ENCODE measurements at places on chromosomes 12 and 14.

- no peak for DNase-seq
These were observed at the start of gene BCL2L2 for GRCh38 chr14:23306412-23307145. BCL2L2 (plus strand) TSS chr14:23306833; CDS start chr14:23307768, 935 bp downstream.

DNA sequence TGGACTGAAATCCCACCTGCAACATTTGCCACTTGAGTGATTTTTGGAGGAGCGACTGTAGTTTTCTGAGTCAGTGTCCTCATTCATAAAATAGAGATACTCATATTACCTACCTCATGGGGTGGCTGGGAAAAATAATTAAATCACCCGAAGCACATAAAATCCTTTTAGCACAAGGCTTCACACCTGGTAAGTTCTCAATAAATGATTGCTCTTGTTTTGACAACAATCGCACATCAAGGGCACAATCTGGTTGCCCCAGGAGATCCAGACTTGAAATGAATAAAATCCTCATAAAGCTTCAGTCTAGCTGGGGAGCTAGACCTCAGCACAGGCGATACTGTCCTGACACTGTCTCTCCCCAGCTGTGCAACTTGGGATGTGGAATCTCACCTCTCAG is 76.0 kb upstream of the CCDC60 start:
- no peak for DNase-seq

DNA sequence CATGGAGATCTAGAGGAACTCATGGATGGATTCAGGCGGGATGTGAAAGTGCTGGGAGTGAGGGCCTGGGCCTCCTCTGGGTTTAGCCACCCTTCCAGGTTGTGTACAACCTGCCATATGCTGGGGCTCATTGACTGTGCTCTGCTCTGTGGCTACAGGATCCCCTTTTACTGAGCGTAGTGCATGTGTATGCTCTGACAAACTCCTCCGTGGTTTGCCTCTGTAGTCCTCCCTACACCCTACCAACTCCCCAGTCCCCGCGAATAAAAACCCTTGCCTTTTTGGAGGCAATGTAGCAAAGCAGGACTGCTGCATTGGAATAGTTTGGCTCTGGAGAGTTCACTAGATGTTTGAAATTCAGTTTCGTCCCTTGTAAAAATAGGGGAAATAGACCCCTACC is 17.4 kb downstream of the JDP2 start:
- DNase-seq, result no peak

GRCh38 chr12:77102691-77103090 is 37.3 kb upstream of the E2F7 start:
- no peak for DNase-seq

GRCh38 chr14:36055681-36056225 is 120.8 kb downstream of the PTCSC3 start:
- no peak for DNase-seq

DNA sequence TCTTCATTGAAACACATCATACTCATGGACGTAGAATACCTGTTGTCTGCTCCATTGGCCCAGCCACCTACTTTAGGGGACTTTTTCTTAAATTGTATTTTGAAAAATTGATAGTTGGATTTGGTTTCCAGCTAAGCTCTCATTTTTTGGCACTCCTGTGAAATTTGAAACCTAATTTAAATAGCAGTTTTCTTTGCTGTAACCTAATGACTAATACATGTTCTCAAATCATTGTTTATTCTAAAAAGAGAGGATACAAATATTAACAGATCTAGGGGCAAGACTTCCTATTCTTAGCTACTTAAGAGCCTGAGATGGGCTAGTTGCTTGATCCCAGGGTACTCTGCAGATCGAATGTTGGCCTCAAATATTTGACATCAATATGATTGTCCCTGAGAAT is 78.9 kb downstream of the PLEKHA5 start:
- DNase-seq, result no peak

DNA sequence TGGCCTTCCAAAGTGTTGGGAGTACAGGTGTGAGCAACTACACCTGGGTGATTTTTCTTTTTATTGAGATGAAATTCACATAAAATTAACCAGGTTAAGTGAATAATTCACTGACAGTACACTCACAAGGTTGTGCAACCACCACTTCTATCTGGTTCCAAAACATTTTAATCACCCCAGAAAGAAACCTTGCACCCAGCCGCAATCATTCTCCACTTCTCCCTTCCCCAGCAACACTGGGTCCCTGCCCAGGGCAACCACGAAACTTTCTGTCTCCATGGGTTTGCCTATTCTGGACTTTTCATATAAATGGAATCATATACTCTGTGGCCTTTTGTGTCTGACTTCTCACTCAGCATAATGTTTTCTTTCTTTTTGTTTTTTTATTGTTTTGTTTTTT is 26.3 kb upstream of the MLXIP start:
- DNase-seq, result no peak

DNA sequence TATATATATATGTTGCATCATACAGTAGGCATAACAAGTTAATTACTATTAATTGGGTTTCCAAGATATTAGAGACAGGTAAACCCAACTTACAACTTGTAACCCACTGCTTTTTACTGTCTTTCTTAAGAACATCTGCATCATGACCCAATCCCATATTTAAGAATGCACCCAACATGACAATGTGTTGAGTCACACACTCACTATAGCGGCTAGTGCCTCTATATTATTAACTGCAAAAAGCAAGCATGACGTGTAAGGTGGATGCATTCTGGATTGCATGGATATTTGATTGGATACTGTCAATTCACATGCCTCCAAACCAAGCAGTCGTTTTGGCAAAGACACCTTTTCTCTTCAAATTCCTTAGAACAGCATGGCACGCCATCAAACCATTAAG is 68.2 kb downstream of the KSR2 start:
- DNase-seq, result no peak

DNA sequence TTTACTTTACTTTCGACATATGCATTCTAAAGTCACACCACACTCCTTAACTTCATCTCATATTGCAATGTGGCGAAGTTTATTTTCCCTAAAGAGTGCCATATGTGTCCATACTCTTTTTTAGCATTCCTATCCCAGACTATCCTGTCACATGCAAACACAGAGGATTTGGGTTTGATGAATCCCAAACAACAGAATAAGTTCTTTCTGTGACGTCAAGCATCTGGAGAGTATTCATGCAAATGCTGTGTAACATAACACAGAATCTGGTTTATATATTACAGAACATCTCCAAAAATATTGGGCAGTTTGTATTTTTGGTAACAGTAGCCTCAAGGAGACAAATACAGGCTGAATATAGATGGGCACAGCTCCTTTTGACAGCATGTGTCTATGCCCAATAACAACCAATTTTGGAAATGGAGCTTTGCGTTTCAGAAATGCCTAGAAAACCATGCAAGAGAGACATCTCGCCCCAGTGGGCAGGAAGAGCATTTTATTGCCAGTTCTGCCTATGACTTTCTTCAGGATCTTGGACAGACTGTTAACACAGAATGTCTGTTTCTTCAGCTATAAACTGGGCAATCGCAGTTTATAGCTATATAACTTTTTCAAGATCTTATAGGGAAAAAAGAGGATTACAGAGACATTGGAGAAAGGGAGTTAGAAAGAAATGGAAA is 190.8 kb downstream of the ADAMTS20 start:
- DNase-seq, result no peak

GRCh38 chr14:97657609-97658008 is 860.4 kb downstream of the VRK1 start:
- DNase-seq, result no peak

Measured in T follicular helper cell (primary cell).